Right cardiac atrium (tissue), 5 donors: ENCODE measurements at places on chromosomes 6 and 20.

- DNase-seq = no peak
Measured at GRCh38 chr6:23498013-23498412, 628.0 kb upstream of the NRSN1 start.

GRCh38 chr20:4982281-4982680 is 19.0 kb downstream of the SLC23A2 start:
- no peak for DNase-seq

- DNase-seq = no peak
Measured at GRCh38 chr6:116165596-116165995, 39.7 kb upstream of the COL10A1 start.

DNA sequence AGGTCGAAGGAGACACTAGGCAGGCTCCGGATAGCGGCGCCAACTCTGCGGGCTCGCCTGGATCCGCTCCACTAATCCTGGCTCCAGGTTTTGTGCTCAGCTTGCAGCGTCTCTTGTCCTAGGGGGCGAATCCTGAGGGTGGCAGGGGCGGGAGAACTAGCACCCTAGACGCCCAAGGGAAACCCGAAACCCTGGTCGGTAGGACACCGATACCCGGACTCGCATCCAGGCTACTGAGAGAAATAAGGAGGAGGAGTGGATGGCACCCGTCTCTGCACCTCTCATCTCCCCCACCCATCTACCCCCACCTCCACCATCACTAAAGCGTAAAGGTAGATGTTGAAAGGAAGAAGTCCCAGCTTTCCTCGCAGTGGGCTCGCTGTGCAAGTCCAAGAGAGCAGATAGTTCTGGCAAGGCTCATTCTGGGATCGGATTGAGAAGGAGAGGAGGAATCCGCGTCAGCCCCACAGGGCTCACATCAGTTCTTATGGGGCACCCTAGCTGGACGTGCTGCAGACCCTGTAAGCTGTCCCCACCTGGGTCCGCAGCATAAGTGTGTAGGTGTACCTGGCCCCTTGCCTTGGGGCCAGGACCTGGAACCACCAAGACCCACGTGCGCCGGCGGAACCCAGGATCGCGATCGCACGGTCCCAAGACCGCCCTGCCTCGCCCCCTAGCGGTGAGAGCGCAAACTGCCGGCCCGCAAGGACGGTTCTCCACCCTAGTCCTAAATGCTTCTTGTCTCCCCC is 6.9 kb downstream of the SLC32A1 start:
- peak; percentile 86 for DNase-seq

DNA sequence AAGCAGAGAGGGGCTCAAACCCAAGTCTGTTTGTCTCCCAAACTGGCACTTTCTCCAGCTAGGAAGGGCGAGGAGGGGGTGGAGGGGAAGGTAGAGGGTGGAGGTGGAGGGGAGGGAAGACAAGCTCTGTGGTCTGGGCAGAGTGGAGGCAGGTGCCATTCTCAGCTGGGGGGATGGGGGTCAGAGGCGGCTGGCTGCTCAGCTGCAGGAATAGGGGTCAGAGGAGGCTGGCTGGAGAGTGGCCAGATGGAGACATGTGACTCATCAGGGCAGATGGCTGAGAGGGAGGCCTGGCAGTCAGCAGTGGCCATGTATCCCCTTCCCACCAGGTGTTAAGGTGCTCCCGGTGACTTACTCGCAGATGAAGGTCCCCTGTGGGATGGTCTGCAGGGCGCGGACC is 3.5 kb upstream of the SLC44A4 start:
- DNase-seq = no peak

- no peak for DNase-seq
Measured at GRCh38 chr6:21733311-21733710, 139.8 kb downstream of the SOX4 start.

DNA sequence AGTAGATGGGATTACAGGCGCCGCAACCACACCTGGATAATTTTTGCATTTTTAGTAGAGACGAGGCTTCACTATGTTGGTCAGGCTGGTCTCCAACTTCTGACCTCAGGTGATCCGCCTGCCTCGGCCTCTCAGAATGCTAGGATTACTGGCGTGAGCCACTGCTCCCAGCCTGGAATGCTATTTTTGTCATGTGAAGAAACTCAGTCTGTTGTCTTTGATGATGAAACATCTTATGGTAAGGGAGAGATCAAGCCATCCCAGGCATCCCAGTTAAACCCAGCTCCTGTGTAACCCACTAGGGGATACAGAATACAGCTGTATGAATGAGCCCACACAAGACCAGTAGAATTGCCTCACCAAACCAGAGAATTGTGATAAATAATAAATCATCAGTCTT is 83.6 kb upstream of the RBM24 start:
- no peak for DNase-seq

- no peak for DNase-seq
Measured at GRCh38 chr6:10395171-10395703, 19.6 kb downstream of the TFAP2A start.

DNA sequence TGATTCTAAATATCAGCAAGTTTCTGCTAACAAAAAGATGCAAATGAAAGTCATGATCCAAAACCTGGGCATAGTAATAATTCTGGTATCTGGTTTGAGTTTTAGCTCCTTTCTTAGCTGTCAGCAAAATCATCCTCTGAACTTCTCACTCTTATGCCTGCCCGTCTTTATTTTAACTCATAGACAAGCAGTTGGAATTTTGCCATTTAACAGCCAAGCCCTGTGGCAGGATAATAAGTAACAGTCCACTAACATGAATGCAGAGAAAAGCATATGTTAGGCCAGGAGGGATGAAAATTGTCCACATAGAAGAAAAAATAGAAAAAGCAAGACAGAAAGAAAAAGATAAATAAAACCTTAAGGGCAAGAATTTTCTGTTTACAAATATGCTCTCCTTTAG is 170.0 kb upstream of the LAMA2 start:
- no peak for DNase-seq

DNA sequence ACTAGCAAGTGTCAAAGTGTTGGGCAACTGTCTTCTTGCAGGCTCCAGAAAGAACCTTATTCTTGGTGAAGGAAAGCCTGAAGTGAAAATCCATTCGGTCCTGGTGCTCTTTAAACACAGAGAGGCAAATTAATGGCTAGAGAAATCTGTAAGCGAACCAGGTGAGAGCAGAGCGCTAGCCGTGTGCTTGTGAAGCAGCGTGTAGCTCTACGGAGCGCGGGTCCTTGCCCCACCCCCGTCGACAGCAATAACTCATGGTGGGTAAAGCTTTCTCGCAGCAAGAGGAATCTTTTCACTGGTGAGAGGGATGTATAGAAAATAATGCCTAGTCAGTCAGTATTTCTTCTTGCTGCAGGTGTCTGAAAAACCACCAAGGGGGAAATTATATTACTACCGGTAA is 37.0 kb upstream of the EMILIN3 start:
- DNase-seq = no peak

DNA sequence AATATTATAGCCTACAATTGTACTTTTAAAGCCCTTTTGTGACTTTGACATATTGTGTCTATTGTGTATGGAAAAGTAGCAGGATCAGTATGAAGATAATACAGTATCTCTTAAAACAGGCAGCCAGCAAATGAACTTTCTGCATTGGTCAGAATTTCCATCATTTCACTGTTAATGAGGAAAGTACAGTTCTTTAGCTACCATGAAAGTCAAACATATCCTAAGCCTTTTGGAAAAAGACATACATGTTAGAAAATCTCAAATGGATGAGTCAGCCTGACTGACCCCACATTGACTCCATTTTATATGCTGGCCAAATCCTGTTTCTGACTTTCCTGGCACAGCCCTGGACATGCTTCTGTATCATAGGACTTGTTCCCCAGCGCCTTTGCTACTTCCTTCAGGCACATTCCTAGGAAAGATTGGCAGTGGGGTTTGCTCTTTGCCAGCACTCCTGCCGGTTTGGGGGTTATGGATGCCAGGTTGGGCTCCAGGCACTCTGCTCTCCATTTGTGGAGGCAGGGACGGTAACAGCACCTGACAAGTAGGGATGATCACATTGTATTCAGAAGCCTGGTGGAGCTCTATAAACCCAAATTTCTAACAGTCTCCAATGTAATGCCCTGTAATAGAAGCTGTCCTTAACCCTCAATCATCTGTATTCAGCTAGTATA is 43.7 kb downstream of the TOP1 start:
- peak; percentile 39 for DNase-seq

DNA sequence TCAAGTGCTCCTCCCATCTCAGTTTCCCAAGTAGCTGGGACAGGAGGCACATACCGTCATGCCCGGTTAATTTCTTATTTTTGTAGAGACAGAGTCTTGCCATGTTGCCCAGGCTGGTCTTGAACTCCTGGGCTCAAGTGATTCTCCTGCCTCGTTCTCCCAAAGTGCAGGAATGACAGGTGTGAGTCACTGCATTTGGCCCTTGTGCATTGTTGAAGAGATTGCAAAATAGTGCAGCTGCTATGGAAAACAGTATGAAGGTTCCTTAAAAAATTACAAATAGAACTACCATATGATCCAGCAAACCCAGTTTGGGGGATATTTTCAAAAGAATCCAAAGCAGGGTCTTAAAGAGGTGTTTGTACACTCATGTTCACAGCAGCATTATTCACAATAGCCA is 69.1 kb downstream of the GJA10 start:
- no peak for DNase-seq

GRCh38 chr6:77624515-77624914 is 28.3 kb upstream of the MEI4 start:
- no peak for DNase-seq

- DNase-seq = no peak
Measured at GRCh38 chr6:135185483-135185882, 4.4 kb downstream of the MYB start.
